ENCODE measurements at places on chromosomes 2 and 18.

DNA sequence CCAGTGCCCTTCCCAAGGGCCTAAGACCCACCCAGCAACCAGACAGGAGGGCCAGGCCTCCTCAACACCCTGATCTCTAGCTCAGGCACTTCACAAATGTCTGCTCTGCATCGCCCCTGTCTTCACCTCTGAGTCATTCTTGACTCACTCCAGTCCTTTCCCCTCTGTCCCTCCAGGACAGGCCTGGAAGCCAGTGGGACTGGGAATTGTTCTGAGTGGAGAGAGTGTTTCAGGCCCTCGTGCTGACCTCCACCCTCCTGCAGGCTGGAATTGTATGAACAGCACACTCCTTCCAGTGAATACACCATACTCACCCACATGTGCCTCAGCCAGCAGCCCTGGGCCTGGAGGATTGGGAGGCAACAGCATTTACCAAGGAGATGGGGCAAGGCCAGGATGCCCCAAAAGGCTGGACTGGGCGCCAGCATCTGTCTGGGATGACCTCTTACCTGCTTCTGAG is 304.2 kb downstream of the CYP26B1 start:
- no peak for DNase-seq
- no peak overlapping the region for H3K27ac ChIP-seq
- no peaks in the 10 kb centered on the region for H3K36me3 ChIP-seq
- no peak overlapping the region for H3K4me3 ChIP-seq
- H3K4me1 ChIP-seq = no peaks in the 10 kb centered on the region

DNA sequence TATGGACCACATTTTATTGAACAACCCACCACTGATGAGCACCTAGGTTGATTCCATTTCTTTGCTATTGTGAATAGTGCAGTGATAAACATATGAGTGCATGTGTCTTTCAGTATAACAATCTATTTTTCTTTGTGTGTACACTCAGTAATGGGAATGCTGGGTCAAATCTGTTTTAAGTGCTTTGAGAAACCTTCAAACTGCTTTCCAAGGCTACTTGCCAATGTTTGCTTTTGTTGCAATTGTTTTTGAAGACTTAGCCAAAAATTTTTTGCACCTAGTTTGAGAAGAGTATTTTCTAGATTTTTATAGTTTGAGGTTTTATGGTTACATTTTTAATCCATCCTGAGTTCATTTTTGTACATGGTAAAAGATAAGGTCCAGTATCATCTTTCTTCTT is 587.4 kb upstream of the SETBP1 start:
- H3K4me1 ChIP-seq = peaks cover 2% of the 10 kb centered on the region
- no peak overlapping the region for H3K27ac ChIP-seq
- no peaks in the 10 kb centered on the region for H3K27me3 ChIP-seq
- no peak for DNase-seq
- no peak overlapping the region for H3K4me3 ChIP-seq

DNA sequence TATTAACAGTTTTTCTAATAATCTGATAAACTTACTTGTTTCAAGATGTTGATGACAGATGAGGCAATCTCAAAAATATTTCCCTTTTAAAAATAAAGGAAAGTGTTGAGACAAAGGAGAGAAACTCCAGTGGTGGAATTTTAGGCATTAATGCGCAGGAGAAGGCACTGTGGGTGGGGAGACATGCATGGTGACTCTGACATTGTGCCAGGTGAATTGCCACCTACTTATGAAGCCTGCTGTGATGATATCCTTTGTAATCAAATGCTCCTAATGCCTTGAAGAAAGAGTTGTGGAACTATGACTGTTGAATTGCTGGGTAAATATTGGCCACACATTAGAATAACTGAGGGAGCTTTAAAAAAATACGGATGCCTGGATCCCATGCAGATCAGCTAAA is 101.4 kb downstream of the PLA2R1 start:
- H3K27ac ChIP-seq = peak overlapping the region; percentile 35
- no peak for DNase-seq
- peaks cover 17% of the 10 kb centered on the region for H3K36me3 ChIP-seq
- no peak overlapping the region for H3K4me3 ChIP-seq
- no peaks in the 10 kb centered on the region for H3K27me3 ChIP-seq
- H3K4me1 ChIP-seq = peaks cover 15% of the 10 kb centered on the region

DNA sequence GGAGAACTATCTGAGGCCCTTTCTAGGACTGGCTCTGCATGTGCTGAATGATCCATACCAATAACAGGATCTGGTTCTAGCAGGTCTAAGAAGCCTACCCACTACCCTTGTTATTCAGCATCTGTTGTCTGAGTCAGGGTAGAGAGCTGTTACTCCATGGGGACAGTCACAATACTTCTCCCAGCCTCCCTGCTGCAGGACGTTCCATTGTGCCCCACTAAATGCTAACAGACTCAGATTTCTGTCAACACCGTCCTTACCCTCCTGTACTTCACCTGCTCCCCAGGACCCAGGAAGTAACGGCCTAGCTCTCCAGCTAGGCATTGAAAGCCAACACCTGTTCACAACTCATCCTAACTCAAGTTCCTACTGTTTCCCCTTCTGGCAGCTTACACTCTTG is 719.7 kb upstream of the ID2 start:
- DNase-seq = no peak
- H3K27me3 ChIP-seq = no peaks in the 10 kb centered on the region
- no peak overlapping the region for H3K27ac ChIP-seq
- no peak overlapping the region for H3K4me3 ChIP-seq
- peaks cover 10% of the 10 kb centered on the region for H3K4me1 ChIP-seq
- no peaks in the 10 kb centered on the region for H3K36me3 ChIP-seq

- H3K36me3 ChIP-seq = no peaks in the 10 kb centered on the region
- no peaks in the 10 kb centered on the region for H3K27me3 ChIP-seq
- H3K4me1 ChIP-seq = peaks cover 28% of the 10 kb centered on the region
Observed at GRCh38 chr2:223262946-223263345, 211.0 kb downstream of the KCNE4 start.

DNA sequence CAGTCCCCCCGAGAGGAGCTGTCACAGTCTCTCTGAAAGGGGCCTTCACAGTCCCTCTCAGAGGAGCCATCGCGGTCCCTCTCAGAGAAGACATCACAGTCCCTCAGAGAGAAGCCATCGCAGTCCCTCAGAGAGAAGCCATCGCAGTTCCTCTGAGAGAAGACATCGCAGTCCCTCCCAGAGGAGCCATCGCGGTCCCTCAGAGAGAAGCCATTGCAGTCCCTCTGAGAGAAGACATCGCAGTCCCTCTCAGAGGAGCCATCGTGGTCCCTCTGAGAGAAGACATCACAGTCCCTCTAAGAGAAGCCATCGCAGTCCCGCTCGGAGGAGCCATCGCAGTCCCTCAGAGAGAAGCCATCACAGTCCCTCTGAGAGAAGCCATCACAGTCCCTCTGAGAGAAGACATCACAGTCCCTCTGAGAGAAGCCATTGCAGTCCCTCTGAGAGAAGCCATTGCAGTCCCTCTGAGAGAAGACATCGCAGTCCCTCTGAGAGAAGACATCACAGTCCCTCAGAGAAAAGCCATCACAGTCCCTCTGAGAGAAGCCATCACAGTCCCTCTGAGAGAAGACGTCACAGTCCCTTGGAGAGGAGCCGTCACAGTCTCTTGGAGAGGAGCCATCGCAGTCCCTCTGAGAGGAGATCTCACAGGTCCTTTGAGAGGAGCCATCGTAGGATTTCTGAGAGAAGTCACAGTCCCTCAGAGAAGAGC is 1.3 kb upstream of the ZNF512 start:
- peaks cover 25% of the 10 kb centered on the region for H3K4me1 ChIP-seq
- DNase-seq = no peak
- peaks cover 6% of the 10 kb centered on the region for H3K27me3 ChIP-seq
- H3K4me3 ChIP-seq = peak overlapping the region; percentile 87
- H3K27ac ChIP-seq = no peak overlapping the region
- H3K36me3 ChIP-seq = peaks cover 17% of the 10 kb centered on the region

DNA sequence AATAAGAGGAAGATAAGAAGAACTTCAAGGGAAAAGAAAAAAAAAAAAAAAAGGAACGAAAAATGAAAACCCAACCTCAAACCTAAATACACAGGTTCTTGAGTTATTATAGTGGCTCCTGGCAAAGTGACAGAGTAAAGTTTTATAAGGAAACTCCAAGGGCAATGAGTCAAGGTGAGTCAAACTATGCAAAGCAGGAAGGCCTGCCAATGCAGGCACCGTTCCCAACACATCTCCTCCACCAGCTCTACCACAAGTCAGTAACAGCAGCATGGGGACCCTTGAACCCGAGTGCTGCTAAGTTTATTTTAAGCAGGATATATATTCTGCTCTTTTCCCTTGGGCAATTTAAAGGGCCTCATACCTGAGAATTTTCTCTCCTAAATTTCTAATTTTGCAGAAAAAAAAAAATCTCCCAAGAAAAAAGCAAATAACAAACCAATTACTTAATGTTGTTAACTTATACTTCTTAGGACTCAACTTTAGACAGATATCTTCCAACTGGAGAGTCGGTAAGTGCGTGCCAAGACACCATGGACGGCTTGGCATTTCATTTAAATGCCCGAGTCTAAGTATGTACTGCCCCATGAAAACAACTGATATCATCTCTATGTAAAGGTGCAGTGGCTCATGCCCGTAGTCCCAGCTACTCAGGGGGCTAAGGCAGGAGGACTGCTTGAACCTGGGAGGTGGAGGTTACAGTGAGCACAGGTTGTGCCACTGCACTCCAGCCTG is 75.7 kb upstream of the TFCP2L1 start:
- H3K27ac ChIP-seq = no peak overlapping the region
- peaks cover 16% of the 10 kb centered on the region for H3K36me3 ChIP-seq
- no peak overlapping the region for H3K4me3 ChIP-seq
- no peak for DNase-seq
- no peaks in the 10 kb centered on the region for H3K27me3 ChIP-seq
- H3K4me1 ChIP-seq = no peaks in the 10 kb centered on the region

DNA sequence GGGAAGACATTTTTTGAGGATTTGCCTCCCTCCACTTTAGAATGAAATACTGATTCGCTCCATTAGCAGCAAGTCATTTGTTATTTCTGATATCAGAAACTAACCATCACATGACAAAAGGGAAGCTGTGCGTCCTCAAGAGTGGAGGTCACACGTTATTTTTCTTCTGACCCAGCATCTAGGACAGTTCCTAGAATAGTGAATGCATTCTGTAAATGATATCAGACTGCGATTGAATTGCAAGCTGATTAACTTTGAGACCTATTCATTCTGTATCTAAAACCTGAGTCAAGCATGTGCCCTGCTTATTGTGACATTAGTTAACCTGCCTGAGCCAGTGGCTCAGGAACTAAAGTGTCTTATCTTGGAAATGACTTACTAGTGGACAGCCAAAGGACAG is 10.1 kb downstream of the DAPL1 start:
- H3K27ac ChIP-seq = no peak overlapping the region
- DNase-seq = no peak
- no peaks in the 10 kb centered on the region for H3K36me3 ChIP-seq
- no peaks in the 10 kb centered on the region for H3K27me3 ChIP-seq

DNA sequence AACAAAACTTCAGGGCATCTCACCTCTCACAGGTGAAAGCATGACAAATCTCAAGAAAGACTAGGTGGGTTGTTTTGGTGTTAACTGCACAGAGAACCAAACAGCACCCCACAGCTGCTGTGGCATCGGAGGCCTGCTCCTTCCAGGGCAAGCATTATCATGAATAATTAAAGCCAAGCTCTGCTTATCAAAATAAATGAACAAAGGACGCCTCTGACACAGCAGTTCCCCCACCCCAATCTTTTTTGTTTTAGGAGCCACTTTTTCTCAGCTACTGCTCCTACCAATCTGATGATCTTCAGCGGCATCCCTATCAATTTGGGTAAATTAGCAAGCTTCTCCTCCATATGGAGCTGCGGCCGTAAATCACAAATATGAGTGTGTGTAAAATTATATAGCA is 58.6 kb downstream of the KLF7 start:
- no peaks in the 10 kb centered on the region for H3K4me1 ChIP-seq
- no peak overlapping the region for H3K27ac ChIP-seq
- DNase-seq = no peak
- no peaks in the 10 kb centered on the region for H3K27me3 ChIP-seq
- H3K36me3 ChIP-seq = peaks cover 2% of the 10 kb centered on the region

- no peak overlapping the region for H3K4me3 ChIP-seq
- DNase-seq = no peak
- no peaks in the 10 kb centered on the region for H3K36me3 ChIP-seq
- no peaks in the 10 kb centered on the region for H3K27me3 ChIP-seq
- no peak overlapping the region for H3K27ac ChIP-seq
- no peaks in the 10 kb centered on the region for H3K4me1 ChIP-seq
Observed at GRCh38 chr18:50653402-50654093, 93.7 kb downstream of the MAPK4 start.

GRCh38 chr2:97359861-97360584 is 229.7 kb downstream of the ANKRD36B start:
- H3K36me3 ChIP-seq = no peaks in the 10 kb centered on the region
- no peak for DNase-seq
- no peak overlapping the region for H3K27ac ChIP-seq

DNA sequence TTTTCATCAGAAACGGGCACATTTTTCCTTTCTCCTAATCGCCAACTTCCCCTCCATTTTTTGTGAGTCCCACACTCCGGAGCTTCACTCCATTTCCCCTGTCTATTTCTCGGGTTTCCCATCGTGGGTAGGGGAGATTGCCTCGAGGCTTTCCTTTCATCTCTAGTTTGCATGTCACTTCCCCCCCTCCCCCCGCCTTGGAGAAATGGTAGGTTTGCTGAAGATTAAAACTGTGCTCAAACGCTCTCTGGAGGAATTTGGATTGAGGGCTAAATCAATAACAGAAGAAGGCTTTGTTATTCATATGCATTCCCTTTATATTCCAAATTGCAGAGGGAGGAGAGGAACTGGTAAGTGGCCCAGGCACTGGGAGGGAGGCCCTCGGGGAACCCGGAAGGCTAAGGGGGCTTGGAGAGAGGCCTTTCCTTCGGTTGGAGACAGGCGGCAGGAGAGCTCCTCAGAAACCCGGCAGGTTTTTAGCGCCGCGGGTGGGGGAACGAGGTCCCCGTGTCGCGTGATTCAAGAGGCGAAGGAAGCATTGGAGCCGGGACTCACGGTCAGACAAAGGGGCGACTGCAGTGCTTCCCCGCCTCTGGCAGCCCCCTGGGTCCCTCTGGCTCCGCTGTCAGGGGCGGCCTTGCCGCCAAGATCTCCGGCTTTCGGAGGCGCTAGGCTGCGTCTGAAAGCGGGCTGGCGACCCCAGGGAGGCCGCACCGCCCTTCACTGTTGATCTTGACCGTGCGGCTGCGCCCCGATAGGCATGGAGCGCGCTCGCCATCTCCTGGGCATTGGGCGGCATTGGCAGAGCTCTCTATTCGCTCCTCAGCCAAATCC is 2.4 kb upstream of the HOXD12 start:
- peak overlapping the region; percentile 35 for H3K4me3 ChIP-seq
- DNase-seq = no peak
- H3K36me3 ChIP-seq = no peaks in the 10 kb centered on the region
- H3K4me1 ChIP-seq = peaks cover 8% of the 10 kb centered on the region

- H3K36me3 ChIP-seq = no peaks in the 10 kb centered on the region
- no peak overlapping the region for H3K4me3 ChIP-seq
- no peak overlapping the region for H3K27ac ChIP-seq
- peaks cover 4% of the 10 kb centered on the region for H3K27me3 ChIP-seq
- H3K4me1 ChIP-seq = no peaks in the 10 kb centered on the region
Observed at GRCh38 chr2:104444392-104444791, 409.5 kb upstream of the POU3F3 start.
